ENCODE measurements at places on chromosomes 11 and 22. TPM values are rescaled to one million over a fixed set of nuclear protein-coding genes. Genes with fewer than 3 reads are reported as not detected.

- DNase-seq: no peak
Measured at GRCh38 chr11:69974528-69974927, 103.6 kb upstream of the ANO1 start.

EFEMP2 gene
- polyA plus RNA-seq: 36.0 TPM

- DNase-seq: no peak
Measured at GRCh38 chr22:48874956-48875355, 952.7 kb downstream of the BRD1 start.

- DNase-seq: no peak
Measured at GRCh38 chr22:33329398-33329797, 271.2 kb upstream of the SYN3 start.

DNA sequence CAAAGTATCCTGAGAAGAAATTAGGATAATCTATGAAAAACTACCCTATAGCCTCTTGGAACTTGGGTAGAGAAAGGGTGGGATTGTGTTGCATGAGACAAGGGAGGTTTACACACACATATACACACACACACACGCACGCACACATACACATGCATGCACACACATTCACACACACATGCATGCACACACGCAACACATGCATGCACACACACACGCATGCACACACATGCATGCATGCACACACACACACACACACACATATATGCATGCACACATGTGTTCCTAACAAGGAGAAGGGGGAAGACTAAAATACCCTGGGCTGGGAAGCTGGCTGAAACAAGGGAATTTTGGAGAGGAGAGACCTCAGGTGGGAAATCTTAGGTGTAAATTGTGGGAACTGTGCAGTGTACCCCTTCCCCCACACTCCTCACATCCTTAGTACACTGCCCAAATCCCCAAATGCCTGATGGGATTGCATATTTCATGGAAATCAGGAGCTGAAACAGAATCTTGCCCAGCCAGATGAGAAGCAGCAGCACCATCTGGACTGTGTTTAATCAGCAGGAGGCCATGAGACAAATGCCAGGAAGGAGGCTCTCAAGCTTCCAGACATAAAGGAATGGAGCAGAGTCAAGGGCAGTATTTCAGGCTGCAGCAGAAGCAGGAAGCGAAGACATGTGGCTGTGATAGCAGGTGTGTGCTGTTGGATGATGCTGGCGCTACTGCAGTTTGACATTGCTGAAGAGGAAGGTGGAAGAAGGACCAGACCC, 14.6 kb upstream of the POLD3 start:
- peak; percentile 55 for DNase-seq

HBG2 gene
- not detected for polyA plus RNA-seq

DNA sequence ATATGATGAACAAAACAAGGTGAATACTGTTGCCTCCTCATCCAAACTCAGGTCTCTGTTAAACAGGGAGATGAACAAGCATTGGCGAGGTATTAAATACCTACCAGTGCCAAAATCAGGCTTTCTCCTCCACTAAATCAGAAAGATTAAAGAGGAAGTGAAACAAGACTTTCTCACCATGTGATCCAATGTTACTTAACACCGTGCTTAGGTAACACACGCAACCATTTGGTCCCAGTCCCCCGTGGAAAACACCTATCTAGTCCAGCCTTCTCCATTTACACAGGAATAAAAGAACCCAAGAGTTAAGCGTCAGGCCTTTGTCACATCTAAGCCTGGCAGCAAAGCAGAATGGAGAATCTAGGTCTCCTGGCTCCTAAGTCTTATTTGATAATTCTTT, 34.5 kb downstream of the TENM4 start:
- no peak for DNase-seq

GRCh38 chr11:97570636-97571035, 1180.8 kb downstream of the JRKL start:
- no peak for DNase-seq

DNA sequence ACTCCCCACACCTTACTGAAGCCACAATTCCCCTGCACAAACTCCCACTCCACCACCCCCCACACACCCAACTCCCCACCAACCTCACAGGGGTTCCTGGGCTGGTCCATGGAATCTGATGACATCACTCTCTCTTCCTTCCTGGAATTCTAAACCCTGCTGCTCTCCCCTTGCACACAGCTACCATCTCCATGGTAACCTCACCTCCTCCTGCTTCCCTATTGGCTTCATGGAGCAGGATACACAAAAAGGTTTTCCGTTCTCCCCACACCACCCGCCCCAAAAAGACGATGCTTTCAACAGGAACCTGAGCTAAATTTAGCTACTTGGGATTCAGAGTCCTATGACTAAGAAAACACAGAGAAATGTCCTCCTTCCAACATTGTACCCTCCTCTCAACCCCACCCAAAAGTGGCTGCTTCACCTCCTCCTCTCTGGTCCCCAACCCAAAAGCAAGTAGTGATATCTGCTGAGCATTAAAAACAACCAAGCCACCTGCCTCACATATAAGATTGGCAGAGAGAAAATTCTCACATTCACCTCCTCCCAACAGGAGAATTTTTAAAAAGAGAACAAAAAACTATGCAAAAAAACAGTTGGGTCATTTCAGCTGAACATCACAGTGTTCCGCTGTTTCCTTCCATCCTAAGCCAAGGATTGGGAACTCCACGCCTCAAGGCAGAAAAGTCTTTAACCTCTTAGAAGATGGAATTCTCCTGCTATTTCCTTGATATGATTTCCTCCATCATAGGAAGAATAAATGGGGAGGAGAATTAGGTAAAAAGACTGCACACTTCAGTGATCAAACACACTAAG, 66.9 kb downstream of the RBFOX2 start:
- DNase-seq: peak; percentile 89

NXPE1 gene
- not detected for polyA plus RNA-seq

DNA sequence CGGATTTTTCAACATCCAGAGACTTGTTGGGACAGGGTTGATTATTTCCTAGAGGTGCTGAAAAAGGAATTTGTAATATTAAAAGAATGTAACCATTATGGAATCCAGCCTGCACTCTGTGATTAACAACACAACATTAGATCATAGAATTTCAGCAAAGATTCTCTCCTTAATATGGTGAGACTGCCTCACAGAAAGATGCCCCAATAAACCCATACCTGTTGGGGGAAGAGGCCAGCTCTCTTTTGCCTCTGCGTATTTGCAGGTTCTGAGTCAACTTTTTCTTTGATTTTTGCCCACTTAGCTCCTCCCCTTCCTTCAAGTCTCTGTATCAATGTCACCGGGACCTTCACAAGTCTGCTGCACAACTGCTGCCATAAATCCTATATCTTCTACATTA, 12.4 kb upstream of the MTMR3 start:
- DNase-seq: no peak

DNA sequence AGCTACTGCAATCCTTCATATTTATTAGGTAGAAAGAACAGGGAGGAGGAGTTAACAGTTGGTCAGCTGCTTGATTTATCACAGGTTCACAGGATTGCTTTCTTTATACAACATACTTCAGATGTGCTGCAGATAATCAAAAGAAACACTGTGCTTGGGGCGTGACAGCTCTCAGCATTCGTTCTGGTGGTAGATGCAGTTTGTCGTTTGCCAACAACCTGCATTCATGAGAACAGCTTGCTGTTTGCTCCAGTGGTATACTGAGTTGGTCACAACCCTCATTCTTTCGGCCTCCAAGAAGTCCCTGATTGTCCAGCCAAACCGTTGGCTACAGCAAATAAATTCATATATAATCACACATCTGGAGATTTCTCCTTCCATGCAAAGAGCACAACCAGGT, 120.5 kb downstream of the ZNF280B start:
- DNase-seq: no peak

- peak; percentile 61 for DNase-seq
Measured at GRCh38 chr11:60762851-60763691, 6.4 kb downstream of the MS4A15 start.
